Urothelium cell line (cell line): ENCODE measurements at places on chromosomes 2 and 18.

- DNase-seq = no peak
Measured at GRCh38 chr2:212494418-212495020, 44.1 kb downstream of the ERBB4 start.

DNA sequence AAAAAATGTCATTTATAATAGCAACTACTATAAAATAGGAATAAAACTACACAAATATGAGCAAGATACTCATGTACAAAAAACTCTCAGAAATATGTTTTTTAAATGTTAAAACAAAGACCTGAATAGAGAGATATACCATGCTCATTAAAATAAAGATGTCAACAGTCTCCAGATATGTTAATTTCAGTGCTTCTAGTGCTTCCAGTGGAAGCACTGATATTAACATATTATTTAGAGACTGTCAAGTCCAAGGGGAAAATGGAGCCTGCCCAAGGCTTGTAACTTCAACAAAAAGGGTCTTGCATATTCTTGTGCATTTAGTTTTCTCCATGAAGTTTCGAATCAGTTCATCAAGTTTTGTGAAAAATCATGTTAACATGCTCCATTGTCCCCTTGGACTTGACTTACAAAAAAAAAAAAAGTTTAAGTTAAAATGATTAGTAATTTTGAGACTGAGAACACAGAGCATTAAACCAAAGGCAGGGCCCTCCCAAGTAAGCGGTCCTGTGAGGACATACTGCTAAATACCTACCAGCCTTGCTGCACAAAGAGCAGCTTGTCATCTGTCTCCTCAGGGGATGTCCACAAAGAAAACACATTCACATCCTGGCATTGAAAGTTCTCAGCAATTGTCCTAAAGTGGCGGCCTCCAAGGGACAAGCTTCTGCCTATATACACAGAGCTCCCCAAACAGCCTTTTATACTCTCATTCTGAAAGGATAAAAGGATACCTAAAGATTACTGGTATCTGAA, 501.9 kb upstream of the CHAC2 start:
- no peak for DNase-seq

DNA sequence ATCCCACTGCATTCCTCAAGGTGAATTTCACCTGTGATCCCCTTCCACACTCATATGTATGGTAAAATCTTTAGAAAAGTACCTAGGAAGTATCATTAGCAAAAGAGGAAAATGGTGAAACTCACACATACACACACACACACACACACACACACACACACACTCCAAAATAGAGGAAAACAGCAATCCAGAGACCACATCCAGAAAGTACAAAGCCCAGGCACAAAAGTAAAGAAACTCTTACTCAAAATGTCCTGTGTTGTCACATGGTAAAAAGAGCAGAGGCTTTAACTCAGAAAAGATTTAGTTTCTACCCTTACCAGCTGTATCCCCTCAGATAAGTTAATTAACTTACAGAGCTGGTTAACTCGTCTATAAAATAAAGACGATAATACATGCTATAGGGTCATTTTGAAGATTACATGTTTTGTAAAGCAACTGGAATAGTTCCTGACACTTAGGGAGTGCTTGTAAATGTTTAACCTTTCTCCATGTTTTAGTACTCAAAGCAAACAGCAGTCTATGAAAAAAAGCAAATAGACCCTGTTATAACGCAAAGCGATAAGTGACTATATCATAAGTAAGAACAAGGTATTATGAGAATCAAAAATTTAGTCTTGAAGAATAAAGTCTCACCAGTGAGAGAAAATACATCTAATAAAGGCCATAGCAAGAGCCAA, 360.0 kb upstream of the LRATD1 start:
- DNase-seq = no peak

DNA sequence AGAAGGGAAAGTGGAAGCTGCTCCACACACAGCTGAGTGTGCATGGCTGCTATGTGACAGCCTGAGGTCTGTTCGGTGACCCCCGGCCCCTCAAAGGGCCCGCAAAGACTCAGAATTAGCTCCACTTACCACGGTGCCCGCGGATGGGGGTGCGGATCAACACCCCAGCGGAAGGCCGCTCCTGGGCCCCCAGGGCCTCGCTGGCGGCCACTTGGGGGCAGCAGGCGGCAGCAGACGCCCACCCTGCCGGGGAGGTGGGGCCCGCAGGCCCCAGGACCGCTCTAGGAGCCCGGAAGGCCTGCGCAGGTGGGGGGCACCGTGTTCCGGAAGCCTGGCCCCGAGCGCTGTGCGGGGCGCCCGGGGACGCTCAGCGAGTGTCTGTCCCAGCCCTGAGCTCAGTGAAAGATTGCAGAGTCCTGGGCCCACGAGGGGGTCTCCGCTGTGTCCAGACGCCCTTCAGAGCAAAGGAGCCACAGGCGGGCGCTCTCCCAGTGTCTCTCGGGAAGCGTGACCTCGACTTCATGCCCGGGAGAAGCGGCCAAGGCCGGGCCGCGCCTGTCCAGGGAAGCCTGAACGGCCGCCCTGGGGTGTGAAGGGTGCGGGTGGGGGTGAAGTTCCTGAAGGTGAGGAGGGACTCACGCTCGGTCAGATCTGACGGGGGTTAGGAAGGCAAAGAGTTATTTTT, 118.7 kb downstream of the VAPA start:
- no peak for DNase-seq

DNA sequence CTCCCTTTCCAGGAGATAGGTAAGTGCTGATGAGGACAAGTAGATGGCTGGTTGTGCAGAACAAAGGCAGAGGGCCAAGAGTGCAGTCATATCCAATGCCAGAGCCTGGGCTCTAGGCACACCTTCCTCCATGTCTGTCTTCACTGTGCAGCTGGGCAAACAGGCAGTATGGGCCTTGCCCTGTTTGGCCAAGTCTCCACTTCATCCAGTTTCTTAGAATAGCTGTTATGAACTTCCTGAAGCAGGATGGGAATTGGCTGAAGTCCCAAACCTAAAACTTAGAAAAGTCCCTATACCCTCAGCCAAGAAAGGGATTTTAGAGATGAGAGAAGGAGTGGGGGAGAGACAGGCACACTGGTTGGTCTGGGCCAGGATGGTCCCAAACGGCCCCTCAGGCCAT, 37.5 kb upstream of the CYP26B1 start:
- no peak for DNase-seq

DNA sequence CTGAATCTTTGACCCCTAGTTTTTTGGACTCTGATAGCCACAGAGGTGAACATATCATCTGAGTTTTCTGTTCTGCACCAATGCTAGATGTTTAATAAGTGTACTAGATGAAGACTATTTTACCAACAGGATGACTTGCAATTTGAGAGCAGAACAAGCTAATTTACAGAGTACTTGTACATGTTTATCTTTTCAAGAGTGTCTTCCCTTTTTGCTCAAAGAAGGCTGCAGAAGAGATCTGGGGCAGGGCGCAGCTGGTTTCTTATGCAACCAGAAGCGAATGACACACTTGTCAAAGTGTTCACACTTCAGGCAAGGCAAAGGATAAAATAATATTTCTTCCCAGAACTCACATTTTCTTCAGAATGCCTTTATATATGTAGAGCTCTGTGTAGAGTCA, 86.0 kb downstream of the VWA3B start:
- DNase-seq = no peak

DNA sequence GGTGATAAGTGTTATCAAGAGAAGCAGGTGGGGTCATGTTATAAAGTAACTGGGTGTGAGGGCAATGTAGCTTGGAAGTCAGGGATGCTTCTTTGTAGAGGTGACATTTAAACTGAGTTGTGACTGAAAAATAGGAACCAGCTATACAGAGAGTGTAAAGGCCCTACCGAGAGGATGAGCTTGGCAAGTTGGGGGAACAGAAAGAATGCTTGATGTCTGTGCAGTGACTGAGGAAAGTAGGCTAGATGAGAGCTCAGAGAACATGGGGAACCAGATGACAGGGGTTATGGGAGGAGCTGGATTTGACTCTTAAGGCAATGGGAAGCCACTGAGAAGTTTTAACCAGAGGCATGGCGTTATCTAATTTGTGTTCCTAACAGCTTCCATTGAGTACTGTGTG, 115.3 kb downstream of the DOCK10 start:
- DNase-seq = no peak
